Stimulated activated CD8-positive, alpha-beta memory T cell treated with anti-CD3 and anti-CD28 coated beads, Interleukin-2, amount 100 ng/mL, for 1 hour (primary cell): ENCODE measurements at places on chromosomes 7 and 10.

DNA sequence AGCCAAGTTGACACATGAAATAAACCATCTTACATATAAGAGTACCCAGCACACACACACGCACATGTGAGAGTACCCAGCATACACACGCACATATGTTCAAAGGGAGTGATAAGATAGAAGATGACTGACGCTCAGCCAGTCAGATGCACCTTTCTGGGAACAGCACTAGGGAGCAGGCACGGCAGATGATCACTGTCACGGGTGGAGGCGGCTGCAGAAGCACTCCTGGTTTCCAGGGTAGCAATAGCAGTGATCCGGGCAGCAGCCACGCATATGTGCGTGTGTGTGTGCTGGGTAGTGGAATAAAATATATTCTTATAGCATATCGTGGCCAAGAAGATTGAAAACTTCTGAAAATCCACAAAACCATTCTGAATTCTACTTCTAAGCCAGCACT, 85.8 kb upstream of the NAMPT start:
- no peak for DNase-seq

GRCh38 chr7:104111271-104111670, 96.5 kb downstream of the ORC5 start:
- no peak for DNase-seq

GRCh38 chr10:16779384-16779915, 37.8 kb downstream of the RSU1 start:
- no peak for DNase-seq

GRCh38 chr10:93352638-93353383, 129.3 kb downstream of the MYOF start:
- no peak for DNase-seq

DNA sequence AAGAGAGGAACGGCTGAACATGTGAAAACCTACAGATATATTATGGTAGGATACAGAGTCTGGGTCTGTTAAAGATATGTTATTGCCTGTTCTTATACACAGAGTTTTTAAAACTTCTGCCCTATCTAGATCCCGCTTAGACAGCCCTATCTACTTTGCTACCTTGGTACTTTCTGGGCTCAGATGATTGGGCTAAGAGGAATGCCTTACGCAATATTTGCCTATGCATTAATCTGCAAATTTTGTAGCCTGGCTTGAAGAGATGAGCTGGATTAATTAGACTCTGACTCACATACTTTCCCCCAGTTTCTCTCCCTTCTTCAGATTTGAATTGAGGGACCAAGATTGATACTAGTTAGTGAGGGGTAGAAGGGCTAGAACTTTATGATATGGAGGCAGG, 33.6 kb upstream of the A1CF start:
- DNase-seq: no peak

DNA sequence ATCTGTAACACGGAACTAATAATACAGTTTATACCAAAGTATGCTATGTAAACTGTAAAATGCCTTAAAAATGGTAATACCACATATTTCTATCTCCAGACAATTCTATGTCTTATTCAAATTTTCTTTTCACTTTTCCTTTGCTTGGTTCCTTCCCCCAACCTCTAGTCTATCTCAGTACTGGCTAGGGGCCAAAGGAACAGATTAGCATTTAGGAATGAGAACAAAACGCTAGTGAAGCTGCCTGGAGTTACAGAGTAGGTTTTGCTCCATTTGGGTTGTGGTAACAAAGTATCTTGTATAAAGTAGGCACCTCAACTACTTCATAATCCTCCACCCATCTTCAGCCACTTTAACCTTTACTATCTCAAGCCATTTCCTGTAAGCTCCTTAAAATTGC, 94.1 kb downstream of the HBP1 start:
- DNase-seq: no peak

DNA sequence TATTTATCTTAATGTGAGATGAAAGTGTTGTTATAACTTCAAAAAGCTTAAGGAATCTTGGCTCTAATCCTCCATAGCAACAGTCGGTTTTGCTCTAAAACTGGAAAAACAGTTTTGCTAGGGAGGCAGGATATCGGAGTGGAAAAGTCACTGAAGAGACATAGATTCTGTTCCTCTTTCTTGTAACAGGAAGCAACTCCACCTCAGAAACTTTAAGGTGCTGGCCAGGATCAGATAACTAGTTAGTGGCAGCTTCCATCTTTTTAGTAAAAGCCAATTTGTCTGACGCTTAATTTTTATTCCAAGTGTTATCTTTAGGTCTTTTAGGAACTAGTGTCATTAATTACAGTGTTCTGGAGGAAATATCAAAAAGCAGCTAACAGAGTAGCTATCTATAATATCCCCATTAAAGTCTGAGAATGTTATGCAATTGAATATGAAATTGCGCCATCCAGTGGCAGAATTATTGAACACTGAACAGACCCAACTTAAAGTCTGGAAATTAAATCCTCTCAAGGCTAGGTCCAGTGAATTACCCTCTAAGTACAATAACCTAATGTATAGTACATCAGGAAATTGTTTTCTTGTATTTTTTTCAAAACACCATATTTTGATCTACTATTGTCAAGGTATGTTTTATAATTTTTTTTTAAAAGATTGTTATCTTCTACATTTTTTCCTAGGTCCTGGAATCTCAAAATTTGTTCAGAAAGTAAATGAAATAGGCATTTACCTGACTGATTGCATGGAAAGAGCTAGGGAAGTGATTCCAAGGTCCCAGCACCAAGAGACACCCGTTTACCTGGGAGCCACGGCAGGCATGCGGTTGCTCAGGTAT, 65.9 kb upstream of the CC2D2B start:
- no peak for DNase-seq

DNA sequence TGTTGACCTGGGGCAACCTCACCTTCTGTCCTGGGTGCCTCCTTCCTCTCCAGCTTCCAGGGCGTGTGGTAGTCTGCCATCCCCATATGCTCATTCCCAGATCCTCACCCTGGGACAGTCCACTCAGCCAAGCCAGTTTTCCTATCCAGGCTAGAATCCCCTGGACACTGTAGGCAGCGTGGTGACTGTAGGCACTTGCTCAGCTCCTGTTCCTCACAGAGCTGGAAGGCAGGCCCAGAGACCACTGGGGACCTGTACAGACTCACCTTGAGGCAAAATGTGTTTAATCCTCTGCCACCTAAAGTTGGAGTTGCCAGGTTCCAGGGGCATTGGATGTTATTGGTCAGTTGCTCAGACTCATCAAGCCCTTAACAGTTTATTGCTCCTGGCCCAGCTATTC, 2.4 kb upstream of the GRID1 start:
- DNase-seq: no peak

GRCh38 chr10:48609899-48610584, 5.2 kb upstream of the ARHGAP22 start:
- no peak for DNase-seq

- DNase-seq: no peak
These were observed 202.0 kb upstream of the SEMA3E start for GRCh38 chr7:83850941-83851340.

DNA sequence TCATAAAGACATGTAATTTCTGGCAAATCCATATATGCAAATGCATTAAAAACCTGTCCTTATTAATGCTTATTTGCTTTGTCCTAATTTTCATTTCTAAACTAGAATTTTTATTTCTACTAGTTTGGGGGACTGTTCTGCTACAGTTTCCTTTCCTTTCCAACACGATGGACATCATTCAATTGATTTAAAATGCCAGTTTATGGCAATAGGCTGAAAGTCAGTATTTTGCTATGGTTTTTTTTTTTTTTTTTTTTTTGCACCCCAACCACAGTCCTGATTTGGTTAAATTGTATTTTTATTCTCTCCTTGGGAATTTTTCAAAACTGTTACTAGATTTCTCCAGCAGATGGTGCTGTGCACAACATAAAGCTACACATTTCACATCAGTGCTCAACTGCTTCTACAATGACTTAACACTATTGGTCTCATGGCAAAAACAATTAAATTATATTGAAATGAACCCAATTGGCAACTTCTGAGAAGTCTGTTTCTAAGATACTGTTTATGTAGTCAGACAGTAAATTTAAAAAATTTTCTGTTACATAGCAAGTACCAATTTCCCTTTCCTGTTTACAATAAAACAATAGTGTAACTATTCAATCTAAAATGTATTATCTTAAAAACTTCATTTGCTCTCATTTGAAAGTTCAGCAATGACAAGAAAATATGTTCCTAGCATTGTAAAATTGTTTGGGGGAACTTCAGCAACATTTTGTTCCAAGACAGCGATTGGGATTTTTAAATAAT, 193.8 kb upstream of the CCDC6 start:
- no peak for DNase-seq

DNA sequence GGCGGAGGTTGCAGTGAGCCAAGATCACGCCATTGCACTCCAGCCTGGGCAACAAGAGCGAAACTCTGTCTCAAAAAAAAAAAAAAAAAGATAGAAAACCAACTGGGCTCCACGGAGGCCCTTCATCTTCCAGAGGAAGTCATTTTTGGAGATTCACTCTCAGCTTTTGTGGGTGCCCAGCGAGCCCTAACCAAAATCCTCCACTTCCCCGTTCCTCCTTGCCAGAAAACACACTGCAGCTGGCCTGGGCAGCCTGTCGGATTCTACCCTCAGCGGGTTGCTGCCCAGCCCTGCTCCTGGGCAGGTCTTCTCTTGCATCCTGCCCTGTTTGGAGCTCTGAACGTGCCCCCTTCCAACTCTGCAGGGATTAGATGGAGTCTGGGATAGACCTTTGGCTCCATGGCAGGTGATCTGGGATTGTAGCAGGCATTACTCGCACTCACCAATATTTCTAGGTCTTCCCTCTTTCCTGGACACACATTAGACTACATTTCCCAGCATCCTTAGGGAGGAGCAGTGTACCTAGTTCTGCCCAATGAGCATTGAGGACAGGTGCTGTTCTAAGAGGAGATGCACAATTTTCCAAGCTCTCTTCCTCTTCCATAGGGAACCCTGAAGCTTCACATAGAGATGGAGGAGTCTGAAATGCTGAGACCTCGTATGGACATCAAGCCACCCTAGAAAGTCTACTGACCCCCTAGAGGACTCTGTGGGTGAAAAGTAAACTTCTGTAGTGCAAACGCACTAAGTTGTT, 4.6 kb downstream of the GRID2IP start:
- DNase-seq: no peak

- DNase-seq: no peak
These were observed 32.1 kb upstream of the PSMG3 start for GRCh38 chr7:1601956-1602355.
